NCI-H524 (cell line): ENCODE measurements at places on chromosomes 12 and 14.

GRCh38 chr12:29187756-29188155 lies 38.7 kb downstream of the FAR2 start:
- DNase-seq: no peak

GRCh38 chr12:66239295-66239694 lies 50.3 kb downstream of the IRAK3 start:
- DNase-seq: no peak

GRCh38 chr14:47626151-47627035 lies 49.0 kb downstream of the MDGA2 start:
- DNase-seq: no peak

DNA sequence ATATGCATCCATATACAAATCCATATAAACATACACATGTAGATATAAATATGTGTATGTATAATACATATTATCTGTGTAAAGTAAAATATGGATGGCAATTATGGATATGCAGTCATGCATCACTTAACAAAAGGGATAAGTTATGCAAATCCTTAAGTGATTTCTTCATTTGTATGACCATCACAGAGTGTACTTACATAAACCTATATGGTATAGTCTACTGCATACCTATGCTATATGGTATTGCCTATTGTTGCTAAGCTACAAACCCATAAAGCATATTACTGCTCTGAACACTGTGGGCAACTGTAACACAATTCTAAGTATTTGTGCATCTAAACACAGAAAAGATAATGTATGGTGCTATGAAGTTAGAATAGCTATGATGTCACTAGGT lies 227.2 kb downstream of the SLC6A15 start:
- no peak for DNase-seq

DNA sequence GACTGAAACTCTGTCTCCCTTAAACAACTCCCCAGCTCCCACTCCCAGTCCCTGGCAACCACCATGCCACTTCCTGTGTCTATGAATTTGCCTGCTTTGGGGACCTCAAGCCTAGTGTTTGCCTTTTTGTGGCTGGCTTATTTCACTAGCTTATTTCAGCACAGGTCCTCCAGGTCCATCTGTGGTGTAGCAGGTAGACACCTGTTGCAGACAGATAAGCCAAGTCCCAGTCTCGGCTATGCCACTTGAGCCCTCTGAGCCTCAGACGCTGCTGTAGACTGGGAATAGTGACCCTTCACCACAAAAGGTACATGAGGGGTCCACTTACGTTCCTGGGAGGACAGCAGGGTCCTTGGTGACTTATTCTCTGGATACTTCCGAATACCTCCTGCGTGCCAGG lies 24.4 kb upstream of the KLC1 start:
- DNase-seq: no peak

DNA sequence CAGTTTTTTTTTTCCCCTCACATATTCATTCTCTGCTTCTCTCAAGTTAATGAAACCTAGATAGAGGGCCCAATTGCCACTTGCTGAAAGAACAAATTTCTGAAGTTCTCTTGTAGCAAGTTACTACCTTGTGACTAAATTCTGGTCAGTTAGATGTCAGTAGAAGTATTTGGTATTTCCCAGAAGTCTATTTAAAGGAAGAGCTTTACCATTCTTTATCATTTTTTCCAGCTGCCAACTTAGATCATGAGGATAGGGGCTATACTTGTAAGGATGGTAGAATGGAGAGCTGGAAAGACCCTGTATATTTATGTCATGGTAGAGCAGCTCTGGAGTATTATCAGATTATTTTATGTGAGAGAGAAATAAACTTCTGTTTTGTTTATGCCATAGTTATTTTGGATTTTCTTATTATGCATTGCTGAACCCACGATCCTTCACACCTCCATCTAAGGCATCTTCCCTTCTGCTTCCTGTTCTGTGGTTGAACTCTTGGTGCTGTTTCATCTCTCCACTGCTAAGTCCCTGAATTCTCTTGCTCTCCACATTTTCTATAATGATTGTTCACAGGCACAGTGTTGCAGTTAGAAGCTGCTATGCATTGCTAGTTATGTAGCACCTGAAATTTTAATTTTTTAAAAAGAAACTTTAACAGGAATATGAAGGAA lies 25.9 kb downstream of the FUT8 start:
- no peak for DNase-seq

- DNase-seq: no peak
These were observed 334.5 kb downstream of the PAWR start for GRCh38 chr12:79356216-79356615.

DNA sequence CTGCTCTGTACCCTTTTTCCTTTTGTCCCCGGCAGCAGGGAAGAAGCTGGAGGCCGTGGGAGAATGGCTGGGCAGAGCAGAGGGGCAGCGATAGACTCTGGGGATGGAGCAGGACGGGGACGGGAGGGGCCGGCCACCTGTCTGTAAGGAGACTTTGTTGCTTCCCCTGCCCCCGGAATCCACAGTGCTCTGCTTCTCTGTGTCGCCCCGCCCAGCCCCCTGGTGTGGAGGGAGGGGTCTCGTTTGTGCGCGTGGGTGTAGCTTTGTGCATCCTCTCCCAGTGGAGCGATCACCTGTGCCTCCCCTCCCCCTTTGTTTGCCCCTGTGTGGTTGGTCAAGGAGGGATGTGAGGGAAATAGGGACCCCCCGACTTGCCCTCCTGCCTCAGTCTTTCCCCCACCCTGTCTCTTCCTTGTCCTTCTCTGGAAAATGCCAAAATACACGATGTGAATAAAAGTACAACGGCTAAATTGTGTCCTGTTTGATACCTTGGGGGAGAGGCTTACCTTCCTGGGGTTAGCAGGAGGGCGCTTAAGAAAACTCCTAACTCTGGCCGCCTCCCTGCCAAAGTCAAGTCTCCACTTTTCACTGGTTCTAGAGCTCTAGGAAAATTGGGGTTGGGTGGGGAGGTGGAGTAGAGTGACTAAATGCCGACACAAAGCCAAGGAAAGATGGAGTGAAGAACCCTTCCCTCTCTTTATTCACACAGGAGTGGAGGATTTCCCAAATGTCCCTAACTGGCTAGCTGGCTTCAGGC lies 990 bp upstream of the TPI1 start:
- no peak for DNase-seq

DNA sequence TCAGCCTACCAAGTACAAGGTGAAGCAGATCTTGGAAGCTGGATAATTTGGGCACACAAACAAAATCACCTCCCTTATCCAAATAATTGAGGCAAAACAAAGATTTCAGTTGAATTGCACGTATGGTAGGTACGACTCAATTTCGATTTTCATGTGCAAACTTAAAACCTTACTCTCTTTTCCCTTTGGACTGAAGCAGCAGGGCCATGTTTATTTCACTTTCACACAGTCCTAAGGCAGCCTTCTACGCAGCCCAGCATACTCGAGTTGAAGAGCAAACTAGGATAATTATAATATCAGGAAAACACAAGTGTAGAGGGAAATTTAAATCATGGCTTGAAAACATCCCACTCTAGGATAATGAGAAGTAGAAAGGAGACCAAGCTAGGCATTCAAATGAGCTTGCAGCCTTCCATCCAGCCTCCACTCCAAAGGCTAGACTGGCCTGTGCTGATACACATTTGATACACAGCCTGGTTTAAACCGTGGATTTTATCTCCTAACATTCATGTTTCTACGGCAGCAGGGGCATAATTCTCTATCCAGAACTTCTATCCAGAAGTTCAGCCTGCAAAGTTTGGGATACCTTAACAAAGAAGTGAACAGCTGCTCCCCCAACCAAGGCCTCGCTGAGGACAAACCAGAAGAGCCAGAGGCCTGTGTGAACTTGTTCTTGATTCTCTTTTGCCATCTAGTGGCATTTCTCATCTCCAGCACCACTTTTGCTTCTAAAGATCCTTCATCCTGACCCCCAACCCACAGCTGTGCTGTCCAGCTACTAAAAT lies 2.4 kb upstream of the RNASE7 start:
- DNase-seq: peak; percentile 49

DNA sequence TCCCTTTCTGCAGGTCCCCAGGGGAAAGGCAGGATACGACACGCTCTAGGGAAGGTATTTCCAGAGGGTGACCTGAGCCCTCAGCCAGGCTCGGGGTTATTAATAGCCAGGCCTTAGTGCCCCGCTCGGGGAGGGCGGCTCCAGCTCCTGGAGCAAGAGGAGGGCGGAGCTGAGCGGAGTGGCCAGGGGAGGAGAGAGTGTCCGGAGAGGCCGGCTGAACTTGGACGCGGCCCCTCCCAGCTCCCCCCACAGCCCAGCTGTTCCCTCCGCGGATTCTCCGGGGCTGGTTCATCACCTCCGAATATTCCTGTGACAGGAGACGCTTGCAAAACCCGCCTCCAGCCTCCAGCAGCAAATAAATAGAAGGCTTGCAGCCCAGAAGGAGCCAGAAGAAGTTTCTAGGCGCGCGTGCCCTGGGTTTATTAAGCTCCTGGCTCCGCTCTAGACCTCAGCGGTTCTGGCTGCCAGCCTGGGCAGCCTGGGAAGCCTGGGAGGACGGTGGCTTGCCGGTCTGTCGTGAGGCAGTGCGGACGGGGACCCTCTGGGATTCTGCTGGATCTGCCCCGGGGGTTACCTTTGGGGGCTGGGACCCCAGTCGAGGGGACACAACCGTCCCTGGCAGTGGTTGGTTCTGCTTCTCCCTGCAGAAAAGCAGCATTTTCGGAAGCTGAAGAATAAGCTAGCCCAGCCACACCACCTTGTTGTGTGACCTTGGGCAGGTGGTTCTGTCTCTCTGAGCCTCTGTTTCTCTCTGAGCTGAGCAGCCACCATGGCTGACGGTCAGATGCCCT lies at the start of gene HSPB8:
Gene HSPB8, plus strand, starts transcription at position 388 of the 791 bp plus-strand sequence. Its CDS starts 382 bp downstream, at position 770.
- DNase-seq: no peak

- DNase-seq: no peak
These were observed 31.5 kb downstream of the NUMB start for GRCh38 chr14:73426877-73427276.

GRCh38 chr14:92568621-92569479 lies 55.3 kb downstream of the RIN3 start:
- DNase-seq: no peak

GRCh38 chr12:9024512-9024911 lies 35.2 kb downstream of the KLRG1 start:
- DNase-seq: no peak
